ENCODE measurements at places on chromosomes 6 and 20.

DNA sequence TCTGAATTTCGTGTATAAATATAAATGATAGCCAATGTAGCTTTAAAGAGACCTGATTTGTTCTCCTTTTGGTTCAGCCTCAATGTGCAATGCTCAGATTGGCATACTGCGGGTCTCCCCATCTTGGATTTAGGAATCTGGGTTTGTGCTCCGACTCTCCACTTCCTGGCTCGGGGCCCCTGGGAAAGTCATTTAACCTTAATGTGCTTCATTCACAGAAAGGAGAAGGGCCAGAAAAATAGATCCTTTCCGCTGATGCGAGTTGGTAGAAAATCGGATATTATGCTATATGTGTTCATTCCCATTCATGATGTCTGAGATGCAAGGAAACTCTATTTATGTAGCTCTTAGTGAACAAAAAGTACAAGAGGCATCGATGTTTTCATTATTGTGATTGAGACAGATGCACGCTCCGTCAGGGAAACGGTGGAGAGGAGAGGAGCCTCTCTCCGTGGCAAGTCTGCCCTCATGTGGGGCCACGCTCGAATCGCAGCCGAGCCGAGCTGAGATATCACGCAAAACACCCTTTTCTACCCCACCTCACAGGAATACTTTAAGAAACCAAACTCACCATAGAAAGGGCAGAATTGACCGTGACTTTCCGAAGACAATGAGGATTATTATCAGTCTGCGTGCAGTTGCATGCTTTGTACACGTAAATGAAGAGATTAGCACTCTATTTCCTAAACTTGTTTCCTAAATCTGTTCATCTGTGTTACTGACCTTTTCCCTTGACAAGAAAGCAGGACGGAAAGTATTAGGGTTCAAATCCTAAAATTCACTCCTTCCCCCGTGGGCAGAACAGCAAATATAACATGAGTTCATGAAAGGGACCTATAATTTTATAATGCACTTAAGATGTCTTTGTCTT, 136.6 kb downstream of the COL9A1 start:
- peak; percentile 61 for DNase-seq

- no peak for DNase-seq
Observed at GRCh38 chr6:9161731-9162130, 726.4 kb upstream of the SLC35B3 start.

GRCh38 chr6:44011350-44011920, 115.8 kb downstream of the MRPL14 start:
- no peak for DNase-seq

DNA sequence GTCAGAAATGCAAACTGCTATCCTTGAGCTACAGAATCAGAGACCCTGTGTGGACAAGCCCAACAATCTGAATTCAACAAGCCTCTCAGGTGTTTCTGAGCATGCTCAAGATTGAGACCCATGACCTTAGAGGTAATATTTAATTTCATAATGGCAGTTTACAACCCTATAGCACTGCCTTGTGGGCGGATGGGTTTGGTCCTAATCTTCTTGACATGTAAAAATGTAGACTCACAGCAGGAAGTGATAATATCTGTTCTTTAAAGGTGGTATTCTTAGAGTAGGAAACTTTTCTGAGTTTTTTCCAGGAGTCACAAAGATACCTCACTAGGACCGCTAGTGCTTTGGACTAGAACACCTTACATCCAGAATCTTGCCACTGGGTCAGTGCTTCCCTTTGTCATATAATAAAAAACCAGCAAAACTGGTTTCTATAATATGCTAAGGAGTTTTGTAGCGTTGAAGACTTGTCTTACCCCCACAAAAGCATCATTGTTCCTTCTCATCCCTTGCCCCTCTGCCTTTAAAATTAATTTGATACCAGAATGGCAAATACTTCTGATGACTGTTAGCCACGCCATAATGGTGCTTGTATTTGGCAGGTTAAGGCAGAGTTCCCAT, 52.6 kb downstream of the E2F3 start:
- DNase-seq: no peak

DNA sequence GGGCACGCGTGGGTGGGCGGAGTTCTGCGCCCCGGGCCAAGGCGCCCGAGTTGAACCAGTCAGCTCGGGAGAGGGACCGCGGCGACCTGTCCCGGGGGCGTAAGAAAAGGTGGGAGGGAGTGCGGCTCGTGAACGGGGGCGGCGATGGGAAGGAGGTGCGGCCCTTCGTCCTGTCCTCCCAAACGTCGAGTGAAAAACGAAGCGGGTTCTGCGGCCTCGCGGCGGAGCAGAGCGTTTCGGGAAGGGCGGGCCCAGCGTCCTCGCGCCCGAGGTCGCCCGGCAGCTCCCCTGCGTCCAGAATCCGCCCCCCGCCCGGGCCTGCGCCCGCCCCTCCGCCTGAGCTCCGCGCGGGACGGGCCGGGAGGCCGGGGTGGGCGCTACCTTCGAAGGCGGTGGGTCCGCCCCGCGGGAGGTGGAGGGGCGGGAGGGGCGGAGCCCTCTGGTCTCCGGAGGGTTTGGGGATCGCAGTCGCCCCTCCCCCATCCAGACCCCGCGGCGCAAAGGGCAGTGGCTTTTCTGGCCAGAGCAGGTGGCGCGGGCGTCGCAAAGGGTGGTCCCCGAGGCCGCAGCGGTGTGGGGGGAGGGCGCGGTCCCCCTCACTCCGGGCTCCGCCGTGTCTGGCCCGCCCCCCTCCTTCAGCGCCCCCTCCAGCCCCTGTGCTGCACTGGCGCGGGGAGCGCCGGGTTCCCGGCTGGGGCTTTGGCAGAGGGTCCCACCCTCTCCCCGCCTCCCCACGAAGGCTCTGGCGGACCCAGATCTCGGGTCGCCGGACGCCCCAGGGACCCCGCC, 838 bp downstream of the STMN3 start:
- DNase-seq: peak; percentile 61

DNA sequence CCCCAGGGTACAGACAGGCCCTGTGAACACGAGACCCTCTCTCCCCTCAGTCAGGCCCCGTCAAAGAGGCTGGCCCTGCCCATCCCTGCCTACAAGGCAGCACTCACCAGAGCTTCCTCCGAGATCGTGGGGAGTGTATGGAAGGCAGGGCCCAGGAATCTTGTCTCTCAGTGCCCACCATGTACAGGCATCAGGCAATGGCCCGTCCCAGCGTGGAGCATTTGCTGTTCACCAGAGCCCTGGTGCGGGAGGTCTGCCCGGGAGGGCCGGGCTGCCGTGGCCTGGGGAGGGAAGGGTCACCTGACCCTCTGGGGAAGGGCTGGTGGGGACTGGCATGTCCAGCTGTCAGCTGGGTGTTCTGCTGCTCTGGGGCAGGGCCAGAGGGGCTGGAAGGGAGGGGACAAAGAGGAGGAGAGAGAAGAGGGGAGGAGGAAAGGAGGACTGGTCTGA, at the start of gene IP6K3:
Gene IP6K3 (minus strand): TSS at position 255 of the 450 bp plus-strand sequence. CDS start 11,429 bp downstream, outside the sequence.
- no peak for DNase-seq

- no peak for DNase-seq
Observed at GRCh38 chr6:38306931-38307330, 332.8 kb downstream of the BTBD9 start.

DNA sequence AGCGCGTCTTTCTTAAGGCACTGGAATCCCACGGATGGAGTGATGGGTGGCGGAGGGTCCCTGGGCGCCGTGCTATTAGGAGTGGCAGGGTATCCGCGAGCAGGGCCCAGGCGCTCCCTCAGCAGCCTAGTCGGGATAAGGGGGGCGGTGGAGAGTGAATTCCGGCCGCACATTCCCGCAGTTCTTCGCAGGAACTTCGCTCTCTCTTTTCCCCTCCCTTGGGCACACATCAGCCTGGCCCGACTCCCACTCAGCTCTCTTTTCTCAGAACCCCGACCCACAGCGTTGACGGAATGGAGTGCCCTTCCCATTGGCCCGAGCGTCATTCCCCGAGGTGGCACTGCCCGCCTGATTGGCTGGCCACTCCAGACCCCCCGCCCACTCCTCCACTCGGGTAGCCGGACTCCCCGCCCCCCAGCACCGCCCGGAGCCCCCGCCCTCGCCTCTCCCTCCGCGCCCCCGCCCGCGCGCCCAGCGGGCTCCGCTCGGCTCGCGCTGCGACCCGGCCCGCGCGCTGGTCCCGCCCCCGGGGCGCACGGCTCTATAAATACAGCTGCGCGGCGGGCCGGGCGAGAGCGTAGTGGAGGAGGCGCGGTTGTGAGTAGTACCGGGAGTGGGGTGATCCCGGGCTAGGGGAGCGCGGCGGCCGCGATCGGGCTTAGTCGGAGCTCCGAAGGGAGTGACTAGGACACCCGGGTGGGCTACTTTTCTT, at the start of gene ID4:
Gene ID4 (plus strand): TSS at position 572 of the 712 bp plus-strand sequence. CDS start 385 bp downstream, outside the sequence.
- DNase-seq: peak; percentile 95

- DNase-seq: no peak
Observed at GRCh38 chr20:23200914-23201313, 114.8 kb upstream of the CD93 start.

DNA sequence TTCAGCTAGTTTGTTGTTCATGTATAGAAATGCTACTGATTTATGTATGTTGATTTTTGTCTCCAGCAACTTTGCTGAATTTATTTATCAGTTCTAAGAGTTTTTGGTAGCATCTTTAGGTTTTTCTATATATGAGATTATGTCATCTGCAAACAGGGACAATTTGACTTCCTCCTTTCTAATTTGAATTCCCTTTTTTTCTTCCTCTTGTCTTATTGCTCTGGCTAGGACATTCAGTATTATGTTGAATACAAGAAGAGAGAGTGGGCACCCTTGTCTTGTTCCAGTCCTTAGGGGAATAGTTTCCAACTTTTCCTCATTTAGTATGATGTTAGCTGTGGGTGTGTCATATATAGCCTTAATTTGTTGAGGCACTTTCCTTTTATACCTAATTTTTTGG, 58.2 kb downstream of the CDH26 start:
- no peak for DNase-seq

DNA sequence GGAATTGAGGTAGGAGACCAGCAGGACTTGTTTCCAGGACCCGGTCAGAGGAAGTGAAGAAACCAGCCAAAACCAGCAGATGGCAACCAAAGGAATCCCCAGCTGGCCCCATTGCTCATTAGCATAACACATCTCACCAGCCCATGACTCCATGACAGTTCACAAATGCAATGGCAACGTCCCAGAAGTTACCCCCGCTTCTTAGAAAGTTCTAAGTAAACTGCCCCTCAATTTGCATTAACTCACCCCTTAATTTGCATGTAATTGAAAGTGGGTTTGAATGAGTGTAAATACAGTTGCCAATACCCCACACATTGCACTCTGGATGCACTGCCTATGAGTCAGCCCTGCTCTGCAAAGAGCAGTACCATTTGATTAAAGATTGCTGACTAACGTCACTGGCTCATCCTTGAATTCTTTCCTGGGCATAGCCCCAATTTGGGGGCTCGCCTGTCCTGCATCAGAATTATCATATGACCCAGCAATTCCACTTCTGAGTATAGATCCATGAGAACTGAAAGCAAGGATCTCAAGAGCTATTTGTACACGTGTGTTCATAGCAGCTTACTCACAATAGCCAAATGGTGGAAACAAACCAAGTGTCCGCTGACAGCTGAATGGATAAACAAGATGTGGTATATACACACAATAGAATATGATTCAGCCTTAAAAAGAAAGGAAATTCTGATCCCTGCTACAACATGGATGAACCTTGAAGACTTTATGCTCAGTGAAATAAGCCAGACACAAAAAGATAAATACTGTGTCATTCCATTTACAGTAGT, 36.4 kb downstream of the MYLK4 start:
- DNase-seq: no peak

DNA sequence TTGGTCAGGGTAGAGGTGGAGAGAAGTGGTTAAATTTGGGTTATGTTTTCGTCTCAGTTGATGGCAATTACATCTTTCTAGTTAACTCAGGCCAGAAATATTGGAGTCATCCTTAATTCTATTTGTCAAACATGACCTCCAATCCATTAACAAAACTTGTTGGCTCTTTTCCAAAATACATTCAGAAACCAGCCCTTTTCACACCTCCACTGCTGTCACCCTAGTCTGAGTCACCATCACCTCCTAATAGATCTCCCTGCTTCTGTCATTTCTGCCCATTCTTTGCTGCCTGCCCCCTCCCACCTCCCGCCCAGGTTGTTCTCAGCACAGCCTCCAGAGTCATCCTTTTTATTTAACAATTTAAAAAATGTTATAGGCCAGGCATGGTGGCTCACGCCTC, 3.0 kb upstream of the ABCF1 start:
- no peak for DNase-seq

GRCh38 chr6:150334790-150335783, 33.7 kb upstream of the IYD start:
- peak; percentile 39 for DNase-seq

GRCh38 chr6:37095997-37096396, 74.0 kb upstream of the PIM1 start:
- no peak for DNase-seq

- DNase-seq: peak; percentile 61
Observed at GRCh38 chr6:157667211-157668008, 155.6 kb upstream of the SNX9 start.

DNA sequence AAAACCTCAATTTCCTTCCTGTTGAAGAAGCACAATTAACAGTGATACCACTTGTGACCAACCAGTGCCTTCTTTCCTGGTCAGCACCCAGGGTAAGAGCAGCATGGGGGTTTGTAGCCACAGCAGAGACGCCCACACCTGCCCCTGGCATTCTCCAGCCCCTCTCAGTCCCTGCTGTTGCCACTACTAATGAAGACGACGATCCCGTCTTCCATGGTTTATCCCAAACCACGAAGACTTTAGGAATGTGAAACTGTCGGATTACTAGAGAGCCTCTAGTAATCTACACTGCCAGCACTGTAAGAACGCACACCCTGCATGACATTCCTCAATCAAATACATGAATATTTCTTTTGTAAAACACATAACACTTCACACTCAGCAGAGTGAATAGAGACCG, 60.0 kb downstream of the GINS1 start:
- no peak for DNase-seq

GRCh38 chr6:34386316-34387137, 5.9 kb downstream of the NUDT3 start:
- DNase-seq: no peak

DNA sequence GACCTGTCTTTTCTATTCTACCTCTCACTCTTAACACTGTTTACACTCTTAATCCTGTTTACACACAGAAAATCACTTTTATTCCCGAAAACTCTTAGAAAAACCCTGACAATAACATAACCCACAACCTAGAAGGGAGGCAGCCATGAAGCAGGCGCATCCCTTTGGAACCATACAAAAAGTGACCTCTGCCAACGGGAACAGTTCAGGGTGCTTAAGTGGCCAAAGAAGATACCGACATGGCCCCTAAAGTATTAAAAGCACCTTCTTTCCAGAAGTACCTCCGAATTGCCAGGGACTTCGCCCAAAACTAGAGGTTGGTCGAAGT, 490 bp downstream of the MMUT start:
- DNase-seq: no peak

DNA sequence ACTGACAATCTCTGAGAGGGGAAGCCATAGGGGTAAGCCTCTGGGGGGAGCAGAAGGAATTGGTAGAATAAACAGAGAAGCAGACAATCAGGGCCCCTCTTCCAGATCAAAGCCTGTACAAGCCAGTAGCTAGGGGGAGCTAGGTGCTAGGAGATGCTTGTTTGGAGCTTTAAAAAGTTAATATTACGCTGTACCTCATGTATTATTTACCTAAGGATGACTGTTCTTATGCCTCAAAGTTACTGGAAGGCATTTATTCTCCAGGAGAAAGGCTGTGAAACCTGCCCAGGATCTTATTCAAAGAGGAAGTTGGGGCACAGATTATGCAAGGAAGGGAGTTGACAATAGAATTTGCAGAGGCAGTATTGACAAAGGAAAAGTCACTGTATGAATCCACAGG, 111.8 kb upstream of the SLC35F1 start:
- no peak for DNase-seq

GRCh38 chr6:24919056-24919892, 16.5 kb downstream of the RIPOR2 start:
- DNase-seq: no peak

GRCh38 chr6:150129616-150130505, 13.0 kb upstream of the PPP1R14C start:
- no peak for DNase-seq

GRCh38 chr6:67608099-67608749, 1026.9 kb upstream of the ADGRB3 start:
- no peak for DNase-seq
